ENCODE measurements at places on chromosomes 4 and X.

DNA sequence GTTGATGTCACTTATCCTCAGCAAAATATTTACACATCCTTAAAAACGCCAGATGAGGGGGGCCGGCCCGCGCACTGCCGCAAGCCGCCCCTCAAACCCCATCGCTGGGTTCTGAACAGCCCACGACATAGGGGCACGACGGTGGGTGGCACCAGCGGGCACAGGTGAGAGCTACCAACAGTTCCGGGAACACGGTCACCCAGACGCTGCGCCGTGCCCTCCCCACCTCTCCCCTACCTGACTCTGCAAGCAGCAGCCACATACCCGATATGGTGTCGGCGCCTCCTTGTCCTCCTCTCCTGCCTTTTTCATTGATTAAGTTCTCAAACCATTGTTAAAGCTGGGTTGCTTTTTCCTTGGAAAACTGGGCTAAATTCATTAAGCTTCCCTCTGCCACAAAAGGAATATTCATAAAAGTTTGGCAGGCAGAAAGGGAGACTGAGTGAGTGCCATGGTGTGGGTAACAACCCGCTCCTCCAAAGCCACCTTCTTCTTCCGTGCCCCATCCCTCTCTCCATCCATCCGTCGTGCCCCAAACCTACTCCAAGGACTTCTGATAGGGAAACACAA is 1.4 kb downstream of the RAI2 start:
- H3K36me3 ChIP-seq, result no peaks in the 10 kb centered on the region
- DNase-seq, result no peak
- no peak overlapping the region for H3K27ac ChIP-seq
- peak overlapping the region; percentile 49 for H3K4me3 ChIP-seq
- peaks cover 14% of the 10 kb centered on the region for H3K27me3 ChIP-seq
- H3K4me1 ChIP-seq, result no peaks in the 10 kb centered on the region

- no peak overlapping the region for H3K4me3 ChIP-seq
- H3K4me1 ChIP-seq, result peaks cover 11% of the 10 kb centered on the region
- no peak overlapping the region for H3K27ac ChIP-seq
- no peaks in the 10 kb centered on the region for H3K27me3 ChIP-seq
- no peaks in the 10 kb centered on the region for H3K36me3 ChIP-seq
- DNase-seq, result no peak
These were observed 16.0 kb upstream of the PAPSS1 start for GRCh38 chr4:107736037-107736436.

- no peak overlapping the region for H3K27ac ChIP-seq
- H3K4me3 ChIP-seq, result no peak overlapping the region
- H3K4me1 ChIP-seq, result no peaks in the 10 kb centered on the region
- no peaks in the 10 kb centered on the region for H3K36me3 ChIP-seq
These were observed 47.7 kb upstream of the MAN2B2 start for GRCh38 chr4:6527259-6527658.

GRCh38 chrX:14420841-14421240 is 108.5 kb upstream of the GLRA2 start:
- H3K4me1 ChIP-seq, result no peaks in the 10 kb centered on the region
- H3K27me3 ChIP-seq, result peaks cover 10% of the 10 kb centered on the region
- H3K4me3 ChIP-seq, result no peak overlapping the region
- no peak overlapping the region for H3K27ac ChIP-seq

- H3K27ac ChIP-seq, result peak overlapping the region; percentile 70
- no peak overlapping the region for H3K4me3 ChIP-seq
- no peaks in the 10 kb centered on the region for H3K27me3 ChIP-seq
- H3K36me3 ChIP-seq, result no peaks in the 10 kb centered on the region
- no peak for DNase-seq
These were observed 15.8 kb downstream of the ART3 start for GRCh38 chr4:76090241-76090691.

DNA sequence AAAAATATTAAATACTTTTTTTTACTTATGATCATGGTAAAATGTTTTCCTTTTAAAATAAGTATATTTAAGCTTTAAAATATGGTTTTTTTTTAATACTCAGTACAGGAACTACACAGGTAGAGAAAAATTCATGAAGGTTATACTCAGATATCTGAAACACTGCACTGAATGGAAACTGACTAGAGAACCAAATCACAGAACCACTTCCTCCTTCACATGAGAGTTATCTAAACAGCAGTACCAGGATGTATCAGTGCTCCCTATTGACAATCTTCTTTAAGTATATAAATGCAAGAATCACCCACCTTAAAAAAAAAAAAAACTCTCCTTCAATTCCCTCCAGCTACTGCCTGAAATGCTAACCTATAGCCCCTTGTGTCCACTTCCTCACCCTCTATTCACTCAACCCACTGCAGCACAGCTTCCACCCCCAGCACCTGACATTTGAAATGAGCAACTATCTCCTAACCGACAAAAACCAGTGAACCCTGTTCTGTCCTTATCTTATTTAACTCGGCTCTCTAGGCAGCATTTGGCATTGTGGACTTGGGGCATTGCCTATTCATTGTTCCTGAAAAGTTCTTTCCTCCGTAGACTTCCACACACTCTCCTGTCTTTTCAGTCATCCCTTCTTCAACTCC is 9.1 kb downstream of the SLC7A3 start:
- H3K4me3 ChIP-seq, result no peak overlapping the region
- no peaks in the 10 kb centered on the region for H3K4me1 ChIP-seq
- no peak overlapping the region for H3K27ac ChIP-seq

DNA sequence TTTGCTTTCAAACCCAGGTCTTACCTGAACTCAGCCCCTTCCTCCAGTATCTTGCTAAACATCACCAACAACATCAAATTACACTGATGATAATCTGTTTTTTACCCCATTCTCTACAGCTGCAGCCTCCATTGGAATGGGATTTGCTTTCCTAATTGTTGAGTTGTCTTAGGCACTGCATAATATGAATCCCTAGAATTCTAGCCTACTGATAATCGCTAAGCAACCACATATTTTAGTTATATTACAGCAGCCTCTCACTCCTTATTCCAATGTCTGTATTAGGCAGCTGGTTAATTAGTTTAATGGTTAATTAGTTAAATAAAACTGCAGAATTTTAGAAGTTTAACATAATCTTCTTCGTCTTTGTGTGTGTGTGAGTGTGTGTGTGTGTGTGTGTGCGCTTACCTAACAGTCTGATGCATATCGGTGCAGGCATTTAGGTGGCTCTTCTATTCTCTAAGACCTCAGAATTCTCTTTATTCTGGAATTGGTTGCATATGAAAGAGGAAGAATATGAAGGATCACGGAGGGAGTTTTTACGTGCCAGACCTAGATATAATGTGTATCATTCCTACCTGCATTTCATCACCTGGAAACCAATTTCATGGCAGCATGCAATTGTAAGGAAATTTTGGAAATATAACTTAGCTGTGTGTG is 5.3 kb upstream of the COMMD8 start:
- peak; percentile 79 for DNase-seq
- peaks cover 3% of the 10 kb centered on the region for H3K4me1 ChIP-seq
- no peaks in the 10 kb centered on the region for H3K27me3 ChIP-seq

- H3K27ac ChIP-seq, result no peak overlapping the region
- H3K4me1 ChIP-seq, result no peaks in the 10 kb centered on the region
- no peak overlapping the region for H3K4me3 ChIP-seq
These were observed 1284.0 kb downstream of the RAPGEF2 start for GRCh38 chr4:160386846-160387245.

DNA sequence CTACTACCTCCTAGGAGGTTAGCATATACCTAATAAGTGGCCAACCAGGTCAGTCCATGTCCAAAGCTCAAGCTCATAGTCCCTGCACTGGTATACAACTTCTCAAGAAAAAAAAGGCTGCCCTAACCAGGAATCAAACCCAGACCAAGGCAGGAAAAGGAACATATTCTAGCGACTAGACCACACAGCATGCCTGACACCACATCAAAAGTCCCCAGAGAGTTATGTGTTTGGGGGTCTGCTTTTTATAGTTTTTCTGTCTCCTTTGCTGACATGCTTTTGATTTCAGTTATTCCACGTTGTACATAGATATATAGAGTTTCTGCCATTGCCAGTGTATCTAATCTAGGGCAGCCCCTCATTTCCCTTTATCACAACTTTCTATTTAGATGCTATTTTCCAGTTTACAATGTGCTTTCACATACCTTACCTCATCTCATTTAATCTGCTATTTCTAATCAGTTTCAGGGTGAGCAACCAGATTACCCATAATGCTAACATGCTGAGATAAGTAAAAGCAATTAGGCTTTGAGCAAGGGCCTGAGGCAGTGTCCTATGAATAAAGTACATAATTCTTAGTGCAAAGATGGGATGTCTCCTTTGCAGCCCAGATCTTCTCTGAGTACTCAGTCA is 17.8 kb downstream of the ARHGEF6 start:
- H3K36me3 ChIP-seq, result no peaks in the 10 kb centered on the region
- H3K27ac ChIP-seq, result no peak overlapping the region

- no peak for DNase-seq
- no peaks in the 10 kb centered on the region for H3K27me3 ChIP-seq
- H3K4me3 ChIP-seq, result no peak overlapping the region
- H3K4me1 ChIP-seq, result no peaks in the 10 kb centered on the region
These were observed 157.2 kb downstream of the CFAP299 start for GRCh38 chr4:80492761-80493160.

DNA sequence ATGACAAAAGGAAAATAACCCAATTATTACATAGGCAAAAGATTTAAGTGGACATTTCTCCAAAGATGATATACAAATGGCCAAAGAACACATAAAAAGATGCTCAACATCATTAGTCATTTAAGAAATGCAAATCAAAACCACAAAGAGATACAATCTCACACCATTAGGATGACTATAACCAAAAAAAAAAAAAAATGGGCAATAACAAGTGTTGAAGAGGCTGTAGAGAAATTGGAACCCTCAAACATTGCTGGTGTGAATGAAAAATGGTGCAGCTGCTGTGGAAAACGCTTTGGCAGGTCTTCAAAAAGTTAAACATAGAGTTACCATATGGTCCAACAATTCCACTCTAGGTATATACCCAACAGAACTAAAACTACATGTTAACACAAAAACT is 5.6 kb upstream of the PRDX4 start:
- no peak for DNase-seq
- no peak overlapping the region for H3K27ac ChIP-seq
- peaks cover 6% of the 10 kb centered on the region for H3K27me3 ChIP-seq
- no peak overlapping the region for H3K4me3 ChIP-seq
- H3K36me3 ChIP-seq, result no peaks in the 10 kb centered on the region

DNA sequence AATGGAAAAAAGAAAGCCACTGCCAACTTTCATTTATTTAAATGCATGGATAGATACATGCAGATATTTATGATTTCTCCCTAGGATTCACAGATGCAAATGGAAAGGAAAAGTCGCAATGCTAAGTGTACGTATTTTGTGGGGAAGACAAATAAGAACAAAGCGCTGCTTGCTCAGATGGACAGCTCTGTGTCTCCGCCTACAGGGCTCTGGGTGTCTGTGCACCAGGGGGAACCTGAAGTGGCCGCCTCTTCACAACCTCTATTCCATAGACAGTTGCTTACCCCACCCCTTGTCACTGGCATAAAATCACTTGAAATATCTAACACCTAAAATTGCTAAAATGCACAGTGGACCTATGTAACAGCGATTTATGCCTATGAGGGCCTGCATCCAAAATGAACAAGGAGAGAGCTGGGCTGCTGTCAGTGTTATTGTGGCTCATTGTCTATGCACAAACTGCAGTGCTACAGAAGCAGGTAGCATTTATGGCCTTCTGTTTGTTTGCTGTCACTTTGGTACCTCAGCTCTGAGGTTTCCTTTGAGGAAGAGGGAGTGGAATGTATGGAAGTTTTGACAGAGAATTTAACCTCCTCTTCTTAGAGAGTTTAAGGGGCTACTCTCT is 58.6 kb upstream of the PAGE1 start:
- DNase-seq, result peak; percentile 58
- no peaks in the 10 kb centered on the region for H3K36me3 ChIP-seq
- no peaks in the 10 kb centered on the region for H3K4me1 ChIP-seq

DNA sequence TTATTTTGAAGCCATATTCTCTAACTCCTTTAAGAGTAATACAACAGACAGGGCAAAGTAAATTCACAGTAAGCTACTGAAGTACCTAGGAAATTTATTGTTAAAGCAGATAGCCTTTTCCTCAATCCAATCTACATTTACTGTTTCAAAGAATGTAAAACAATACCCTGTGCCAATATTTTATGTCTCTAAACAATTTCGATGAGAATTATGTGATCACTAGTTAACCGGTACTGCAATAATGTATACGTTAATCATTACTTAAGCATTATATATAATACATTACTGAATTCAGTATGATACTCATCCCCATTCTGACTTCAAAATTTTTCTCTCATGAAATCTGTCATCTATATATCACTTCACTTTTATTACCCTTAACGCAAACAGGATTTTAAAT is 28.5 kb downstream of the KLHL13 start:
- H3K4me3 ChIP-seq, result no peak overlapping the region
- H3K36me3 ChIP-seq, result no peaks in the 10 kb centered on the region

- no peak for DNase-seq
- H3K27ac ChIP-seq, result no peak overlapping the region
- H3K36me3 ChIP-seq, result peaks cover 5% of the 10 kb centered on the region
These were observed 32.9 kb downstream of the PHKA2 start for GRCh38 chrX:18951032-18951431.

GRCh38 chr4:69909195-69909594 is 21.7 kb upstream of the CSN1S1 start:
- H3K27me3 ChIP-seq, result no peaks in the 10 kb centered on the region
- no peak overlapping the region for H3K27ac ChIP-seq
- DNase-seq, result no peak
